ENCODE measurements at places on chromosomes 2 and 18. TPM values are rescaled to one million over a fixed set of nuclear protein-coding genes. Genes with fewer than 3 reads are reported as not detected.

DNA sequence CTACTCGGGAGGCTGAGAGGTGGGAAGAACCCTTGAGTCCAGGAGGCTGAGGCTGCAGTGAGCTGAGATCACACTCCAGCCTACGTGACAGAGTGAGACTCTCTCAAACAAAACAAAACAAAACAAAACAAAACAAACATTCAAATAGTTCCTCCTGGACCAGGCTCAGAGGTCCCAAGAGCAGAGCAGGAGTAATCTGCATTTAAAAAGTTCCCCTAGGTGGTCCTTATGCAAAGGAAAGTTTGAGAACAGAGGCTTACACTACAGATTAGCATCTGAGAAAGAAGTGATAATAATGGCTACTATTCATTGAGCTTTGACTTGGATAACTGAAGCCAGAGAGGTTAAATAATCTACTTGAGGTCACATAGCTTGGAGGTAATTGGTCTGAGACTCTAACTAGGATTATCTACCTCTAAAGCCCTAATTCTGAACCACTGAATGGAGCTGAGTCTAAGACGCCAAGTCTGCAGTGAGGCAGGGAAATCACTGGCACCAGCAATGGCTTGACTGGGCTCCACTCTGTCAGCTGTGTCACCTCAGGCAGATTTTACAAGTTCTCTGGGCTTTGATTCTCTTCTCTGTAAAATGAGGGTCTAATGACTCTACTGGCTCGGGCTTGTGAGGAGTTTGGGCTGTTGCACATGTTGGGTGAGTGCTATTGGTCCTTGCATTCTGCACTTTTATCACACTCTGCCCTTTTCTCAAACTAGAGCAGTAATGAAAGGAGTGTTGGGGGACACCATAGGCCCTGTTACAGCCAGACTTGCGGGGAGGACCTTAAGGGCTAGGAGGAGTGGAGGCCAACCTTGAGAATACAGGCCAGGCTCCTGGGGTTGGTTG is 29.2 kb upstream of the DLX2 start:
- DNase-seq: no peak

DNA sequence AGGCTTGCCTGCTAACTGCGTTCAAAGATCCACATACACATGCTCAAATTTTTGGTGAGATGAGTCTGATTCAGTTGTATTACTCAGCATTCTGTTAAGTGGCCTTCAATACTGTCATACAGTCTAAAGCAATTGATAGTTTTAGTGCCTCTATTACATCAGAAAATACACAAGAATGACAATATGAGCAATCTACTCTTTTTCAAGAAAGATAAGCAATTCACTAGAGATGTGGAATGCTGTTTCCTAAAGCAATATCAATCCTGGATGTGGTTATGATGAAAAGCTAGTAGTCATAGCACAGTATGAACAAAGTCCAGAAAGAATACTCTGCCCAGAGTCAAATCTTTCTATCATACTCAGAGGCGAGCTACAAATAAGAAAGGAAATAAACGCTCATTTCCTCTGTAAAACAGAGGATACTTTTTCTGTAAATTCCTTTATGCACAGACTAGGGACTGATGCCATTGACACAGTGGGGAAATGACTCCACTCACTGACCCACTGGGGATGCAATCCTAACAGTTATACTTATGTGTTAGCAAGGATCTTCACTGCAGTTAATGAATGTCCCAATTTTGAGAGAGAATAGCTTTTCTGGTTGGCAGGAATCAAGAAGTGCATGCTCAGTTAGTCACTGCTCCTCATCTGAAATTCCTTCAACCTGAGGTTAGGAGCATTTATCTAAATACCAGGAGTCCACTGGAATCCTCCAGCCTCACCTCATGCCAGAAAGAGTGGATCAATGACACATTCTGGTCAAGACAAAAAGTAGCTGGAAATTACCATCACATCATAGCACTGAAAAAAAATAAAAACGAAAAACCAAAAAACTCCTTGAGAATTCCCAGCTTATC is 83.3 kb downstream of the PDE11A start:
- no peak for DNase-seq

DNA sequence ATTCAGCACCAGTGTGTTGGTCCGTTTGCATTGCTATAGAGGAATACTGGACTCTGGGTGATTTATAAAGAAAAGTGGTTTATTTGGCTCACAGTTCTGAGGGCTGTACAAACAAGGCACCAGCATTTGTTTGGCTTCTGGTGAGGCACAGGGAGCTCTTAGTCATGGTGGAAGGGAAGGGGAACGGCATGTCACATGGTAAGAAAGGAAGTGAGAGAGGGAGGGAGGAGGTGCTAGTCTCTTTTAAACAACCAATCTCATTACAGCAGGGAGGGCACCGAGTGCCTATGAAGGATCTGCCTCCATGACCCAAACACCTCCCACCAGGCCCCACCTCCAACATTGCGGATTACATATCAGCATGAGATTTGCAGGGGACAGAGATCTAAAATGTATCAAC is 143.9 kb upstream of the DLX2 start:
- DNase-seq: no peak

- DNase-seq: no peak
These were observed 5.8 kb upstream of the IKZF2 start for GRCh38 chr2:213157242-213157641.

DNA sequence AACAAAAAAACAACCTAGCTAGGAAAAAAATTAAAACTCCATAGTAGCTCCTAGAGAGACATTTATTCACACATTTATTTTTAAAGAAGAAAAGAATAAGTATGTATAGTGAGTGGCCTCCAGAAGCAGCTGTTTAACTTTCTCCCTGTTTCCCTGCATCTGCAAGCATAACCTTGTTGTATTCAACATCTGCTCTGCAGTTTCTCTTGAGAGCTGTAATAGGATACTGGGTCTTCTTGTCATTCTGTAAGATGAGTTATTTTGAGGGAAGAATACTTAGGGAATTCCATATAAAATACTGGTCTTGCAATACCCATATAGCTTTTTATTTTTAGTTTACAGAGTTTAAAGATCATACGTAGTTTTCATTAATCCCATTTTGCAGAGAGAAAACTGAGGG is 246.6 kb downstream of the LRRTM1 start:
- no peak for DNase-seq

GRCh38 chr2:119430023-119430498 is 1.6 kb upstream of the TMEM37 start:
- no peak for DNase-seq

DNA sequence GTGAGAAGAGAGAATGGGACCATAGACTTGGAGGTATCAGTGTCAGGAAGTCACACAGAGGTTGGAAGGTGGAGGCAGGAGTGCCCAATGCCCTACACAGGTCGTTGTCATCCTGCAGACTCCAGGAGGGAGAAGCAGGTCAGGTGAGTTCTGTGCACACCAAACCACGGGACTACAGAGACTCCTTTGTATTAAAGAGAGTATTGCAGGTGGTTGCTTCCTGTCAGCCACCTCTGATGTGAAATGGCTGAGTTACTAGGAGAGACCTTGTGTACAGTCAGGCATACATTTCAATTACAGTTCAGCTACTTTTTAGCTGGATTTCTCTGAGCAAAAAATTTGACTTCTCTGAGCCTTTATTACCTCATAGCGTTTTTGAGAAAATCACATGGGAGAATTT is 51.6 kb downstream of the SPP2 start:
- no peak for DNase-seq

- DNase-seq: no peak
These were observed 8.6 kb upstream of the ATP6V1B1 start for GRCh38 chr2:70927138-70927537.

DNA sequence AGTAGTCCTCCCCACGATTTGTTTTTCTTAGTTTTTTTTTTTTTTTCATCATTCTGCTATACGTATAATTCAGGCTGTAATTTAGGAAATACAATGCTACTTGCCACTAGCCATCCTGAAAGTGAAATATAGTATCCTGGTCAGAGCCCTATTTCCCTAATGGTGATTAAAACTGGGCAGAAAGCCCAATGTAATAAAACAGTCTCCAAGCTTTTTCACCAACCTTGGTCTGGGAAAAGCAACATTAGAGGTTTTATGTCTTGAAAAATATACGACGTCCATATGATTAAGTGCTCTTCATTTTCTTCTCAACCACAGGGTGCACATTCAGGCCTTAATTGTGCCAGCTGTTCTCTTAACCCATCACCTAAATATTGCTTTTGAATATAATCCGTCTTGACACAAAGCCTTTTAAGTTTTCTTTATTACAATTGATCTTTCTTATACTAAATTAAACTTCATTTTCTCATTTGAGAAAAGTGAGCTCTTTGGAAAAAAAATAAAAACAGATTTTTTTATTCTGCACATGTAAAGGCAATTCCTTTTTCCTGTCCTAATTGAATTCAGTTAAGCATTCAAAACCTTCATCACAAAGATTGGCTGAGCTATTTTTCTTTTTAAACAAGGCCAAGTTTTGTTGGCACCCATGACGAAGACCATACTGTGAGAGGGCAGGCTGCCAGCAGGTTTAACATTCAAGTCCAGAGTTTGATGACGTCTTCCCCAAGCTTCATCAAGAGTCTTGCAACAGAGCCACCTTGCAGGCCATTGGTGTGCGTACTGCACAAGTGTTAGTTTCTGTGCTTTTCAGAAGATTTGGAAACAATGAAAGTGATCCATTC is 52.7 kb downstream of the MAP2 start:
- DNase-seq: no peak

- no peak for DNase-seq
These were observed 11.6 kb downstream of the ZNF397 start for GRCh38 chr18:35252466-35252865.

GRCh38 chr2:104841744-104842143 is 12.2 kb upstream of the POU3F3 start:
- no peak for DNase-seq

DNA sequence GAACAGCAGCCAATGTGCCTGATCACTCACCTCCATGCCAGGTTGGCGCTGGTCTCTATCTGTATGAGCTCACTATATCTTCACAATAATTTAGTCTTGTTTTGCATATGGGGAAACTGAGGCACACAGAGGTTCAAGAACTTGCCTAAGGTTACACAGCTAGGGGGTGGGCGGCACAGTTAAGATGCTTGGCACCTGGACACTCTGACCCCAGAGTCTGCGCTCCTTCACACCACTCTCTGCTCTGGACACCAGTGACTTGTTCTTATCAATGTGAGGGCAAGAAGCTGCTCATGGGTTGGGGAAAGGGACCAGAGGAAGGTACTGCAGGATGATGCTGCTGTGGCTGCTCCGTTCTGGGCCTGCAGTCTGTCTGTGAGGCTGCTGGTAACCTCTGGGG is 27.1 kb downstream of the FBLN7 start:
- no peak for DNase-seq

DNA sequence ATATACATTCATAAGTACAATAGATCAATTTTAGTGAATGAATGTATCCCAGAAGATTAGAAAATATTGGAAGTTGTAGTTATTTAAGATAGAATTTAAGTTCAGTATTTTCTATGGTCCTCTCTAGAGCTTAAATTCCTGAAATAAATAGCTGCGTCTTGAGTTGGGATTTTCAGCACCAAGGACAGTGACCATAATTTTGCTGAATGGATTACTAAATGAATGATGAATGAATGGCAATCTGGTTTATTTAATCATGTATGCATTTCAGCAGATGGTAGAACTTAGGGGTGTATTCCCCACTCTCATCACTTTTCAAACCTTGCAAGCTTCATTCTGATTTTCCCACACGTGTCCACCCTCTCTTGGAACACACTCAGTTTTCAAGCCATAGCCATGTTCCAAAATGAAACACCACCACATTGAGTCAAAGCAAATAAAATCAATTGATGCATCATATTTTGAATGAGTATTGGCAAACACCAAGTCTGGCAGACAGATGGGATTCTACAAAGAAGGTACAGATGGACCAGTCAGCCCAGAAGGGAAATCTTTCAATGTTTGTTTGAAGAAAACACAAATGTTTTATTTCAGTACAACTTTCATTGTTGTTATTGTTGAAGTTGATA is 362.2 kb upstream of the NXPH2 start:
- DNase-seq: no peak

- DNase-seq: no peak
These were observed 22.9 kb downstream of the ARL5A start for GRCh38 chr2:151805343-151805742.

- no peak for DNase-seq
These were observed 1.4 kb downstream of the PSD4 start for GRCh38 chr2:113175042-113175628.

GRCh38 chr18:6983366-6983765 is 134.2 kb downstream of the LAMA1 start:
- DNase-seq: no peak

DNA sequence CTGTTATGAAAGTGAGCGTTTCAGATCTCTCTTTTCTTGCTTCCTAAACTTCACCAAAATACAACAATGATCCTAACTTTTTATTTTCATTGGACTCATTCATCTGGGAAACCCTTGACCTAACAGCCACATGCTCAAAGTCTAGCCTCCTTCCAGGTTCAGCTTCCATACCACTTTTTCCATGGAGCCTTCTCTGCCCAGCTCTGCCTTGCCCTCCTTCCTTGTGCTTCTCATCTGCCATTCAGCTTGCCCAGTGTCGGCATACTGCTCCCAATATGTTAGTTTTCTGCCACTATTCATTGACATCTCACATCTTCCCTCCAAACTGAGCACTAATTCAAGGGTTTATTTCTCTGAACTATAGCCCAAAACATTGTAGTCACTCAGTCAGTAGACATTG is 214.7 kb downstream of the RAD51AP2 start:
- DNase-seq: no peak

- DNase-seq: no peak
These were observed 23.3 kb downstream of the PELI1 start for GRCh38 chr2:64120928-64121327.

DNA sequence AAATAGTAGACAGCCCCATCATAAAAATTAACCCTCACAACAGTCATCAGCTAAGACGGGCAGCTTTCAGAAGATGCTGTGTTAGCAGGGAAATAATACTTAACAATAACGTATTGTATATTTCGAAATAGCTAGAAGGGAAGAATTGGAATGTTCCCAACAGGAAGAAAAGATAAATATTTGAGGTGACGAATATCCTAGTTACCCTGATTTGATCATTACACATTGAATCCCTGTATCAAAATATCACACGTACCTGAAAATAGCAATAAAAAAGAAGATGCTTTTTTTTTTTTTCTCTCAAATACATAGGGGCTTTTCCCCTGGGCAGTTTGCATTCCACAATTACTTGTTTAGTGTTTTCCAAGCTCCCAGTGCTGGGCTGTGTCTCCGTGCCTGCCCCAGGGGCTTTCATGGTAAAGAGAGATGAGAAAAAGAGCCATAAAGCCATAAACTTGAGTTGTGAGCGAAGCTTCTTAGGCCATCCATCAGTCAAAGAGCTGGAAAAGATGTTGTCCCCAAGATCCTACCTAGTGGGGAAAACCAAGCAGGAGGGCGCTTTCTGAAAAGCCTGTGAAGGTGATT is 183.0 kb upstream of the REV1 start:
- no peak for DNase-seq

The CYP20A1 gene
- total RNA-seq: 18.6 TPM

The C2orf81 gene
- total RNA-seq: 1.1 TPM

The RAB17 gene
- total RNA-seq: 0.74 TPM

The XRCC5 gene
- 125 TPM for total RNA-seq

The GCG gene
- total RNA-seq: not detected

The C1GALT1C1L gene
- total RNA-seq: 2.9 TPM

The REG3A gene
- total RNA-seq: not detected

The ICOS gene
- 0.09 TPM for total RNA-seq

Measured in right cardiac atrium (tissue), 5 donors.